ENCODE measurements at places on chromosomes 2 and 18.

- DNase-seq, result no peak
These were observed 35.4 kb upstream of the PGAP1 start for GRCh38 chr2:196961889-196962288.

DNA sequence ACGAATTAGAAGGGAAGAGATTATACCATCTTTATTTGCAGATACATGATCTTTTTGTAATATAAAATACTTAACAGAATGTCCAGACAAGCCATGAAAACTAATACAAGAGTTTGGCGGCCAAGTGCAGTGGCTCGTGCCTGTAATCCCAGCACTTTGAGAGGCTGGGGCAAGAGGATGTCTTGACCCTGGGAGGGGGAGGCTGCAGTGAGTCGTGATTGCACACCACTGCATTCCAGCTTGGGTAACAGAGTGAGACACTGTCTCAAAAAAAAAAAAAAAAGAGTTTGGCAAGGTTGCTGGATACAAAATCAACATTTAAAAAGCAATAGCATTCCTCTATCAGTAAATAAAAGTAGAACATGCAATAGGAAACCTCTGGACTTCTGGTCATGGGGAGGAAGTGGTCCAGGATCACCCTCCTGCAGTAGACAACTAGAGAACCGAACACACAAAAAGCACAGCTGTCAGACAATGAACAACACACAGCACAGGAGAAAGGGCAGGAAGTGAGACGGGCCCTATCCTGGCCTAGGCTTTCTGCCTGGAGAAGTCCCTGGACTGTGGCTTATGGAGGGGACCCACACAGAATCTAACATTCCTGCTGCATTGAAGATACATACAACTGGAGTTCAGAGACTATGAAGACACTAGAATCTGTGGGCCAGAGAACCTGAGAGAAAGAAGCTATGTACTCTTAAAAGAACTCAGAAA is 118.9 kb upstream of the ARL4C start:
- DNase-seq, result no peak

DNA sequence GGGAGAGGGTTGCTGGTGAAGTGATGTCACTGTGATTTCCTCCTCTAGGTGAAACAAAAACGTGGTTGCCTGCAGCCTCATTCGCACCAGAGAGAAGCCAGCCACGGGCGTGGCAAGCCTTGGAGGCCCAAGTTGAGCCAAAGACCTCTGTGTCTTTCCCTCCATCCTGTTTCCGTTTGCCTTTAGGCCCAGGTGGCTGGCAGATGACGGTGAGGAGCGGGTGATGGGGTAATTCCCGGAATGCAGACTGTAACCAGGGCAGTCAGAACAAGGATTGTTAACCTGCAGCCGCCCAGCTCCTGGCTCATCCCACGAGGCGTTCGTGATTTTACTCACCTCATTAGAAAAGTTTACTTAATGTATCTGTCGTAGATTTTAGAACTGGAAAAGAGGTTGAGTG is 14.4 kb downstream of the CTIF start:
- no peak for DNase-seq

DNA sequence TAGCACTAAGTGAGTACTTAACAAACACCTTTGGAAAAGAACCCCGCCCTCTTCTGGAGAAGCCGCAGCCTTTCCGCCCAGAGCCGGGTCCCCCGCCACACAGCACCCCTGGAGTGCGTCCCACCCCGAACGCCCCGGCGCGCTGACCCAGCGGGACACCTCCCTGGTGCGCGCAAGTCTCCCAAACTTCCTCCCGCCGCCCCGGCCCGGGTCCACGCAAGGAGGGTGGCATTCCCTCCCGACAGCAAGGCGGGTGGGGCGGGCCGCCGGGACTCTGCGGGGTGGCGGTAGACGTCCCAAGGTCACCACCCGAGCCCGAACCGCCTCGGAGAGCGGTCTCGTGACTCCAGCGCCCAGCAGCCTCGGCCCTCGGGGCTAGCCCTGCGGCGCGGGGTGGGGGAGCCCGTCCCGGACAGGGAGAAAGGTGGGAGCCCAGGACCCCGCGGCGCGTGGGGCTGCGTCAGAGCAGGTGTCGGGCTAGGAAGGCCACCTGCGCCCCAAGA is 598 bp downstream of the CCDC93 start:
- DNase-seq, result no peak

DNA sequence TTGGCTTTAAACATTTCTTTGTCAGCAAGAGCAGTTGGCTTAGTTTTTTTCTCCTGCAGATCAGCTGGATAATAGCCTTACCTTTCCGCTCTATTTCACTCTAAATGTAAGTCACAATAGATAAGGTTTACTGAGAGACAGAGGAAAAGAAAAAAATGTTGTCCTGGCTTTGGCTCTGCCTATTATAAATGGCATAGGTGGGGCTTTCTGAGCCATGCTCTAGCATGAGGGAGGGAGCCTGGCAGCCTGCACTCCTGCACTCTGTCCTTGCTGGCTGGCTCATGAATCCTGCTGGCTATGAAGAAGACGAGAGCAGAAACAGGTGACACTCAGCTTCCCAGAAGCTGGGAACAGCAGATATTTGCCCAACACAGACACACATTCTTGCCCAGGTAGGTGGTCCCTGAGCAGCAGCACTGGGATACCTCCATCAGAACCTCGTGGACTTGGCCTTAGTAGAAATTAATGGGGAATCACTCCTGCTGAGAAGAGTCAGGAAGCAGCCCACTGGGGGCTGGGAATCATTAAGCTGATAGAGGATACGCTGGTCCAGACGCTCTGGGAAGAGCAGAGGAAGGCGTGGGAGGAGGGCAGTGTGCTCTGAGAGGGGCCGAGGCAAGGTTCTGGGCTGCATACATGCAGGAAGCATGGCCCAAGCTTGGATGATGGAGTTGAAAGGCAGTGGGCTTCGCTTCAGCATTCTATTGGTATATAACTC is 514.4 kb upstream of the HS6ST1 start:
- no peak for DNase-seq

DNA sequence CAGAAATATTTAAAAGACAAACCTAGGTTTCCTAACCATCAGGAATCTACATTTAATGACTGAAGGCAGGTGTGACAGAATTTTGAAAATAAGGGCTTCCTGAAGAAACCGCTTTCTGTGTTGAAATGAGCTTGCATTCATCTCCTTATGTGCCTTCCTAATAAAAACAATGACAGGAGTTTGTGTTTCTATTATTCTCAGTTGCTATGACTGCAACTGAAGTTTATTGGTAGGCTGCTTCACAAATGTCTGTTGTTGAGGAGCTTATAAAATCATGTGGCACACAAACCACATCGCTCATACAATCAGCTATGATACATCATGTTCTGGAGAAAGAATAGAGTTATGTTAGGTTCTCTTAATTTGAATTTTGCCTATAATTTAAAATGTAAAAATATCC is 362.7 kb upstream of the SLC8A1 start:
- DNase-seq, result no peak

GRCh38 chr2:98809878-98810587 is 79.1 kb upstream of the MGAT4A start:
- DNase-seq, result no peak

DNA sequence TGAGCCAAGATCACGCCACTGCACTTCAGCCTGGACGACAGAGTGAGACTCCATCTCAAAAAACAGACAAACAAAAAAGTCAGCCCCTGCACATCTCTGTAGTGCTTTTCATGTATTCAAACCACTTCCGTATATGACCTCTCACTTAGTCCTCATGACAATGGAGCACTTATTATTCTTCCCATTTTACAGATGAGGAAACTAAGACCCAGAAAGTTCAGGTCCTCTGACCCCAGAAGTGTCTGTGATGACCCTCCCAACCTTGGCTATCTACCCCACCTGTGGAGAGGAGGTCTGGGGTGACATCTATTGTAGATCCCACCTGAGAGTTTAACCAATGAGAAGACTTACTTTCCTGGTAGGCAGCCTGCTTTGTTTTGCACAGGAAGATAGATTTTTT is 21.6 kb upstream of the MAPRE3 start:
- no peak for DNase-seq

DNA sequence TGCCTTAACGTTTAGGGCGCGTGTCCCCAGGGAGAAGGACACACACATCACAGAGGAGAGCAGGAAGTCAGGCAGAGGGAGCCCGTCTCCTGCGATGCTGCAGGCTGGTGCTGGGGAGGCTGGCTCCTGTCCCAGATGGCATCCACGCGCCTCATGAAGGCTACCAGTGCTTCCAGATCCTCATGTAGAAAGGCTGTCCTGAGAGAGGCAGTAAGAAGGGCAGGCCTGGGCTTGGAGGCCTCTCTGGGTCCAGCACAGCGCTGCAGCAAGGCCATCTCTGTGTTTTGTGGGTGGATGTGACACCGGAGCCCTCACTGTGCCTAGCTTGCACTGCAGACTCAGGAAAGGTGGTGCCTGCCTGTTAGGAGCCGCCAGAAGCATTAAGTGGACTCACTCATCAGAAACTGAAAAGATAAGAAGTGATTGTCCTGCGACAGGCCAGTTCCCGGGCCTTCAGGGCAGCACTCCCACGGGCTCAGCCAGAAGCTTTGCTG is 62.7 kb downstream of the FAM168B start:
- DNase-seq, result no peak

GRCh38 chr2:168401771-168402170 is 54.3 kb upstream of the CERS6 start:
- DNase-seq, result no peak

DNA sequence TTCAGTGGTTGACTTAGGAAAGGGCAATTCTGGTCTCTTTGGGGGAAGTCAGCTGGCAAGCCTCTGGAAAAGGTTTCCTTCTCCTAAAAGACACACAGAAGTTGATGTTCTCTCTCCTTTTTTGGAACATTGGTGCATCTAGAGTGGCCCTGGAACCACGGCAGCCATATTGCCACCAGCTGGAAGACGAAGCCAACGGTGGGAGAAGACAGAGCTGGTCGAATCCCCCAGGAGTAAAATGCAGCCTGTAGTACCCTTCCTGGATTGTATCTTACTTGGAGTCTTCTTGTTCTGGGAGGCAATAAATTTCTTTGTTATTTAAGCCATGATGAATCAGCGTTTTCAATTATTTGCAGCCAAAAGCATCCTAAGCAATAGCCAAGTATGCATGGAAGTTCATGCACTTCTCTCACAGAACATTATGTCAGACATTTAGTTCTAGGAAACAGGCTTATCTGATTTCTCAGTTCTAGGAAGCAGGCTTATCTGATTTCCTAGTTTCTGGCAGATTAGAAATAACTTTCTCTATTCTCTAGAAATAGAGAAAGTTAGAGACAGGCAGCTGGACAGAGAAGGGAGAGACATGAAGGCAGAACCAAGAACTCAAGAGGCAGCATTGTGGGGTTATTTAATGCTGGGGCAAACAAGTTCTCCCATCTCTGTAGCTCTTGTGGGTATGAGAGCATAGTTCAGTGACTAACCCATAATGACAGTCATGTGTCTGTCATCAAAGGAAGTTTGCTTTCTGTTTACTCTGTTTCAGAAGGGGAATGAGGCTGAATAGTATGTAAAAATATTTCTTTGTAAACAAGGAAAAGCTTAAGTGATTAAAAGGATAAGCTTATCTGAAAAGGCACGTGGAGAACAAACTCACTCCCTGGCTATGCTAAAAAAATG is 40.5 kb upstream of the NABP1 start:
- no peak for DNase-seq

DNA sequence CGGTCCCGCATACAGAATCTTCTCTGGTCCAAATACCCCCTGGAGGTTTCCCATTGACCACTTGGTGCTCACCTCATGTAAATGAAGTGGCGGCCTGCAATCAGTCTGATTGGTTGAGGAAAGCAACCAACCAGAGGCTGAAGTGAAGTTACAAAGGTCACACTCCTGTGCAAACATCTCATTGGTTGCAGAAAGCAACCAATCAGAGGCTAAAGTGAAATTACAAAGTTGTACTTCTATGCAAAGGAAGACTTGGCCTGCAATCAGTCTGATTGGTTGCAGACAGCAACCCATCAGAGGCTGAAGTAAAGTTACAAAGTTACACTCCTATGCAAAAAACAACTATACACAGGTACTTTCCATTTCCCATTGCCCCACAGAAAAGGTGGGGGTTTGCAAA is 2.5 kb upstream of the SP100 start:
- no peak for DNase-seq

- no peak for DNase-seq
These were observed 199.1 kb upstream of the CHAC2 start for GRCh38 chr2:53568469-53568868.

DNA sequence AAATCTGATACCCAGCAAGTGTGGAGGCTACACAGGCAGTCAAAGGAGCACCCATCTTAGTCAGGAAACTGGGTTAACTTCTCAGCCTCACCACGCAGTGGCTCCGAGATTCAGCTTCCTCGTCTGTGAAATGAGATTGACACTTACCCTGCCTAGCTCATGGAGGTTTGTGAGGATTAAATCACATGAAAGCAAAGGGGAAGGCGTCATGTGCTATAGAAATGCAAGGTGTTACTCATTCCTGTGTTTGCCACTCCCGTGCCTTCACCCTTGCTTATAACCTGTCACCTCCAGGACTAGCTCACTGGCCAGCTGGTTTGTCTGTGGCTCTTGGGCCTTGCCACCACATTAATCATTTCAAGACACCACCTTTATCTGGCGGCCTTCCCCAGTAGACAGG is 118.9 kb upstream of the FOSL2 start:
- DNase-seq, result no peak

DNA sequence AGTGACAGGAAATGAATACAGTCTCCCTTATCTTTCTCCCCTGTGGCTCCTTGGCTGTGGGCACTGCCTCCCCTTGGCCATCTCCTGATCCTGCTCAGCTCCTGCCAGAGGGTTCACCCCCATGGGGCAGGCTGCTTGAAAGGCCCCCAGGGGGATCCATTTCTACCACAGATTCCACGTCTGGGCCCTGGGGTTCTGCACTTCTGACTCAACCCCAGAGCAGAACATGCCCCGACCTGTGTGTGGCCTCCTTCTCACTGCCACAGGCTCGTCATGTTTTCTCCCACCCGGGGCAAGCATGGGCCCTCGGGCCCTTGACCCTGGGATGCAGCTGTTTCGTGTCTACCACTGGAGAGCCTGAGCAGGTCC is 122.2 kb downstream of the ACKR3 start:
- DNase-seq, result no peak

DNA sequence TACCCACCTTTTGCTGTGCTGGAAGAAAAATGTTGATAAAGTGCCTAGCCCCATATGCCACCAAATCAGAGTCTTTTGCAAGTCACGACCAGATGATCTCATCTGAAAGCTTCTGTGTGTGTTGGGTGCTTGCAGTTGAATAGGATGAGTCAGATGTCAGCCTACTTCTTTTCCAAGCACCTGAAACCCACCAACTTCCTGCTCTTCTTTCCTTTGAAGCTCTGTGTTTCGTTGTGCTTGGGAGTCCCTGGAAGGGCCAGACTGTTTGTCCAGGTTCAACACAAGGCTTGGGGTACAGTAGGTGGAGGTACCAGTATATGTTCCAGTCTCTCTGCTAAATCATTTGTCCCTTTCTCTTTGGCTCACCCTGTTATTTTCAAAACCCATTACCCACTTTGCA is 36.8 kb upstream of the LCLAT1 start:
- DNase-seq, result no peak

DNA sequence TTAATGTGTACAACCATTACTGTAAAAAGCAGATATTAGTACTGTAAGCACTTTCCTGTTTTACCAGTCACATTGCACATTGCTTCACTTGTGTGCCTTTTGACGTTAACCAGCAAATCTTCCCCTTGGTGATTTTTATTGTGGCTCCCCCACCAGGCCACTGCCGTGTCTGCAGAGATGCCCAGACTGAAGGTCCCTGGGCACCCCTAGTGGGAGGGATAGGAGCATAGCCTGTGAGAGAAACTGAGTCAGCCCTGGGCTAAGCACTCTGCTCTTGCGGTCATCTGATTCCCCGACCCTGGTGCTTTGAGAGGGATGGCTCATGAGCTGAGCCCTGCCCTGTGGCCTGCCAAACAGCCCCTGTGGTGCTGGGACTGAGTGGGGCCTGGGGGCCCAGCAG is 73.4 kb downstream of the INPP4A start:
- DNase-seq, result no peak

- DNase-seq, result no peak
These were observed at the start of gene EFHD1 for GRCh38 chr2:232633413-232634205. Gene EFHD1, plus strand, starts transcription at chr2:232633604. Its CDS starts 101 bp downstream, at chr2:232633705.

GRCh38 chr2:19963386-19963785 is 26.5 kb downstream of the WDR35 start:
- DNase-seq, result no peak
